CMK (cell line): ENCODE measurements at places on chromosomes 7 and 10.
A peak's percentile ranks its signal among the peaks of the same experiment; 100 is the strongest.

DNA sequence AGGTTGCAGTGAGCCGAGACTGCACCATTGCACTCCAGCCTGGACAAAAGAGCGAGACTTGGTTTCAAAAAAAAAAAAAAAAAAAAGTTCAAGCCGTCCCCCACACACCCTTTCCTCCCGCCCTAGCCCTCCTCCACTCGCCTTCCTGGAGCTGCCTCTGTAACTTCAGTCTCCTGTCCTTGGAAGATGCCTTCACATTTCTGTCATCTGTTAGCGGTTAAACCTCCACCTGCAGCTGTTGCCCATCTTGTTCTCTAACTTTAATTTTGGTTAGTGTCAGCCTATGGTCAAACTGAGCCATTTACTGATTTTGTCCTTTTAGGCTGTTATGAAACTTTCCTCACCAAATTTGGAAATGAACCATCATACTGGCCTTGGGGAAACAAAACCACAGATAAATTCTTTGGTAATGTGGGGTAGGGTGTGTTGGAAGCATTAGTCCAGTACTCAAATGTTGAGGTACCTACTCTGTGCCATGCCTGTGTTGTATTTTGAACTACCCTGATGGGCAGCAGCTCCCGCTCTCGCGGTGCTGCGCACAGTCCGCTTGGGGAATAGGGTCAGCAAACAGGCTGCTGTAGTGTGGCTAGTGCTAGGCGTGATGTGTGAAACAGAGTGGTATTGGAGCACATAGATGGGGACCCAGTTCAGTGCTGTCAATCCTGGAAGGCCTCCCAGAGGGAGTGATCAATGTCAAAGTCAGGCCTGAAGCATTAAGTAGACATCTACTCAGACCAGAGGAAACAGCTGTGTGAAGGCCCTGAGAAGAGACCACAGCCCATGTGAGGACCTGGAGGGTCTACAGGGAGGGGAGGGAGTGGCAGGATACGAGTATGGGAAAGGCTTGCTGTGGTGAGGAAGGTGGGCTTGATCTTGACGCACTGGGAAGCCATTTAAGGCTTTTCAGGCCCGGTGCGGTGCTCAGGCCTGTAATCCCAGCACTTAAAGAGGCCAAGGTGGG lies 26.9 kb downstream of the SFXN4 start:
- no peak for DNase-seq

GRCh38 chr7:85851571-85852193 lies 664.8 kb upstream of the SEMA3D start:
- no peak for DNase-seq

DNA sequence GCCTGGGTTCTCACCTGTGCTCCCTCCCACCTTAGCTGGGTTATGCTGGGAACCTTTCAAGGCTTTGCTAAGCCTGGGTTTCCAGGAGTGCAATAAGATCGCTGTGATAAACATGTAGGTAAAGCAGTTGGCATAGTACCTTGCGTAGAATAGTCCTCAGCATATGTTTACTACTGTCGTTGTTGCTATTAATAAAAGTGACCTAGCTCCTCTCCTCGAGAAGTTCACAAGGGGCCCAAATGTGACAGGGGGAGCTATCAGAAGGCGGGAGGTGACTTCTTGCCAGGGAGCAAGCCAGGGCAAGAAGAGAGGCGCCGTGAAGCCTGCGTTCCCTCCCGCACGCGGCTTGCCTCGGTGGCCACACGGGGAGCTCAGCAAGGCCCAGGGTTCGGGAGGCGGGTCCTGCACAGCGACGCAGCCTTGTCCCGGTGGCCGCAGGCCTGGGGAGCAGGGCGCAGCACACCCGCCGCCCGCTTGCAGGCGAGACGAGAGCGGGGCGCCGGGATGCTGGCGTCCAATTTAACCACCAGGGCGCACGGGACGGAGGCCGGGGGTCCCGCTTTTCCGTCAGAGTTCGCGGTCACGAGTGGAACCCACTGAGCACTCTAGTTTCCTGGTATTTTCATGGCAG lies 106.2 kb downstream of the SNX10 start:
- peak; percentile 20 for DNase-seq

DNA sequence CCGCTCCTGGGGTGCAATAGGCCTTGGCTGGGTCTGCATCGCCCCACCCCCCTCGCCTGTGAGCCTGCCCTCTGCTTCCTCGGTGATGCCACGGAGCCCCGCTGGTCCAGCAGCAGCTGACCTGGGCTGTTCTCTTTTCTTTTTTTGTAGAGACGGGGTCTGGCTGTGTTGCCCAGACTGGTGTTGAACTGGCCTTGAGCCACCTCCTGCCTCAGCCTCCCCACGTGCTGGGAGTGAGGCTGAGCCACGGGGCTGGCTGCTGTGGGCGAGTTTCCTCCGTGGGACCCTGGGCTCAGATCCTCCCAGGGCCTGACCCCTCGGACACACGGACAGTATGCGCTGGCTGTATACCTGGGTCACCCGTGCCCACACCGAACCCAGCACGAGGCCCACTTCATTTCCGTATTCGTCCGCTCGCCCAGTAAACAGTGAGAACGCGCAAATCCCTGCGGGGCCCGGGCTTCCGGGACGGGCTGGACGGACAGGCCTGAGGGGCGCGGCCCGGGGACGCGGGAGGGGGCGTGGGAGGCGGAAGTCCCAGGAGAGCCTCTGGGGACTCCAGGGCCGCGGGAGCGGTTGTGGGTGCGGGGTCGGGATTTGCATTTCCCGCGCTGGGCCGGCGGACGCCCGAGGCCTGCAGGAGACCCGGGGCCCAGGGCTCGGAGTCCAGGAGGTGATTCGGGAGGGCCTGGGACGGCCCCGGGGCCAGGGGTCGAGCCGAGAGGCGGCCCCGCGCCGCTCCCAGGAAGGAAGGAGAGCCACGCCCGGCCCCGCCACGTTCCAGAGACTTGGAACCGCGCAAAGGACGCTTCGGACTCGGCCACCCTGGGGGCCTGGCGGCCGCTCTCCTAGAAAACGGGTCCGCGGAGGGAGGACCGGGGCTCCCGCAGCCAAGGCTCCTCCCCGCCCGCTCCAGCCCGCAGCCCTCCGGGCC lies 57.7 kb upstream of the DNAJB6 start:
- no peak for DNase-seq

- DNase-seq, result no peak
Observed at GRCh38 chr10:71032887-71033286, 144.5 kb upstream of the PCBD1 start.

DNA sequence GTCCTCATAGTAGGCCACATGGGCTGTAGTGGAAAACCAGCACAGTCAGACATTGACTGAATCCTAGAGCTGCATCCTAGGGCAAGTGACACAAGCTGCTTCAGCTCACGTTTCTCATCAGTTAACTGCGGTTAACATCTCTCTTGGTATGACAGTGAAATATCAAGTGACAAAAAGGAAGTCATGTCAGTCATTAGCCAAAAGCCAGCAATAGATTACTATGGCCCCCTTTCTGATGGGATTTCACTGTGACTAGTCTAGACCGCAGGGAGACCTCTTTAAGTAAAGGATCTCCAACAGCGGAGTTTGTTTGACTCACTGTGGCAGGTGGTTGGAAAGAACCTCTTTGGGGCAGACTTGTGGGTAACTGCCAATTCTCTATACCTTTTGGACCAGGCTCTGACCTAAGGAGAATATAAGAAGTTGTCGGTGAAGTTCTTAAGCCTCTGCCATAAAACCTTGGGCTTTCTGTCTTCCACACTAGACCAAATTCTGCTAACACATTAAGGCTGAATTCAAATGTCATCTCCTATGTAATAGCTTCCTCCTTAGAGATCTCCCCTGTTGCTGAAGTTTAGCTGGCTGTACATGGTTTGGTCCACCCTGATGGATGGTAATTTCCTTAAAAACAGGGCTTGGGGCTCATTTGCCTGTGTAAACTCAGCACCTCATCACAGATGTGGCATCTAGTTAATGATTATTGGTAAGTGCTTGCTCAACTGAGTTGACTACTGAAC lies 115.3 kb downstream of the SGMS1 start:
- no peak for DNase-seq

DNA sequence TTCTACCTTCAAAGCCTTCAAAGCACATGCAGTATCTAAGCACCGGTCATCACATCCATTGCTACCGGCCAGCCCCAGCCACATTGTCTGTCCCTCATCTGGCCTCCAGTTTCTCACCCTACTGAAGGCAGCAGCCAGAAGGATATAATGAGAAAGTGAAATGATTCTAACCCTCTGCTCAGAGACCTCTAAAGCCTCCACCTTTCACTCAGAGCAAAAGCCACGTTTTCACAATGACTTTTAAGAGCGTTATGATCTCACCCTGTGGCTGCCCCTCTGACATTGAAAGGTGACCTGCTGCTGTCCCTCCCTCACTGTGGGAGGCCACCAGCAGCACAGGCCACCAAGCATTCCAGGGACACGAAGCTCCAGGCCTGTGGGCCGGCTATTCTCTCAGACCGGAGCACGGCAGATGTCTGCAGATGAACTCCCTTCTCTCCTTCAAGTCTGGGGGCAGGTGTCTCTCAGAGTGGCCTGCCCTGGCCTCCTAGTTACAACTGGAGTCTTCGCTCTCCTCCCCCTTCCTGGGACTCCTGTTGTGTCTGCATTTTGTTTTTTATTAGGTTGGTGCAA lies 94.9 kb upstream of the EEPD1 start:
- no peak for DNase-seq

GRCh38 chr7:101937717-101938514 lies 120.5 kb downstream of the CUX1 start:
- DNase-seq, result no peak

DNA sequence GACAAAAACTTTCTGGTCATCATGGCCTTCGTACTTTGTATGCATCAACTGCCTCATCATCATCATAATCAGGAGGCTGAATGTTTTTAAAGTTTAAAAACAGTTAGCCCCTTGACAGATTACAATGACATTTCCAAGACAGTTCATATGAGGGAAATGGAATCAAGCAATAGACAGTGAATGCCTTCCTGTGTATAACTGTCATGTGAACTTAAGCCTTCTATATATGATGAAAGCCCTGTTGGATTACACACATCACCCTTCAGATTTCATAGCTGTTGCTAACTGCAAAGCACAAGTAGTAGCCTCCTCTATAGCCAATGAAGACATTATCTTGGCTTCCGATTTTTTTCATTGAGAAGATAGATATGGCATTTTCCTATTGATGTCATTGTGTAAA lies 154.0 kb downstream of the PLXDC2 start:
- no peak for DNase-seq

- no peak for DNase-seq
Observed at GRCh38 chr7:44292876-44293560, 32.4 kb downstream of the CAMK2B start.

- DNase-seq, result no peak
Observed at GRCh38 chr7:40622941-40623501, 488.2 kb downstream of the SUGCT start.

DNA sequence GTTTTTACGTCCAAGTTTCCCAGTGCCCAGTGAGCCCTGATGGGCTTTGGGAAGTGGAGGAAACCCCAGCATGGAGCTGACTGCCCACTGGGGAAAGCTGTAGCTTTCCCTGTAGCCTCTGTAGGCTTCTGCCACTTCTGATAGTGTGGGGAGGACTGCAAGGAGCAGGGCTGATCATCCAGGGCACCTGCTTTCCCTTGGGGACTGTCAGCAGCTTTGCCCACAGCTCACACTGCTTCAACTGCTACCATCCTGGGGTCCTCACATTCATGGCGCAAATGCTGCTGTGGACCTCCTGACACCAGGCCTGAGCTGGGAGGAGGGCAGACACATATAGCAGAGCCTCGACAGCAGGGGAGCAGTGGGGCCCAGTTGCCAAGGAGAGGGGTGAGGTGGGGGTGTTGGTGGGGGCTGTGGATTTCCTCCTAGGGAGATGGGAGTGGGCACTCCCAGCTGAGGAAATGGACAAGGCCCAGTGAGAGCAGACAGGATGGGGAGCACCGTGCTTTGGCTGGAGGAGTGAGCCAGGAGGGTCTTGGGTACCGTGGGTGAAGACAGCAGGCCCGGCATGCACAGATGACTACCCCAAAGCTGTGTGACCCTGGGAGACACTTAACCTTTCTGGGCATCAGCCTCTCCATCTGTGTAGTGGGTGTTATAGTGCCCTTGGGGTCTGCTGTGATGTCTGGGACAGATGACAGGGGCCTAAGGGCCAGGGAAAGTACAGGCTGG lies 16.2 kb downstream of the RAMP3 start:
- DNase-seq, result no peak

- no peak for DNase-seq
Observed at GRCh38 chr7:127755521-127755920, 103.5 kb downstream of the SND1 start.

GRCh38 chr7:158837790-158838637 lies 8.7 kb upstream of the ESYT2 start:
- DNase-seq, result no peak

GRCh38 chr10:68135362-68135761 lies 26.1 kb downstream of the MYPN start:
- DNase-seq, result no peak

GRCh38 chr10:24690961-24691512 lies 32.6 kb downstream of the ARHGAP21 start:
- DNase-seq, result no peak

DNA sequence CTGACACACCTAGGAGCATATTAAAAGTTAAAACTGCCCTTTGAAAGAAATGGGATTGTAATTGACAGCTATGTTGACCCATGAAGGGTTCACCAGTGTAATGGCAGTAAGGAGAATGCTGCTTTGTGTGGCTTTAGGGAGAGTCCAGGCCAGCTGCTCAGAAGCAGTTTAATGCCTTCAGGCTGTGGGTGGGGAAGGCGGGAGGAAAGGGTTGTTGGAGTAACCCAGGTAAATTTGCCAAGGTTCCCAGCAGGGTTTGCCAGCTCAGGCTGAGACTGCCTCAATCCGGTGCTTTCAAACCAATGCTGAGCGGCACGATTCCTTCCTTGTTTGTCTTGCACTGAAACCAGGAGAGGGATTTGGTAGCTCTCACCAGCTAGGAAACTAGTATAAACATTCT lies 637.2 kb downstream of the INHBA start:
- DNase-seq, result no peak

DNA sequence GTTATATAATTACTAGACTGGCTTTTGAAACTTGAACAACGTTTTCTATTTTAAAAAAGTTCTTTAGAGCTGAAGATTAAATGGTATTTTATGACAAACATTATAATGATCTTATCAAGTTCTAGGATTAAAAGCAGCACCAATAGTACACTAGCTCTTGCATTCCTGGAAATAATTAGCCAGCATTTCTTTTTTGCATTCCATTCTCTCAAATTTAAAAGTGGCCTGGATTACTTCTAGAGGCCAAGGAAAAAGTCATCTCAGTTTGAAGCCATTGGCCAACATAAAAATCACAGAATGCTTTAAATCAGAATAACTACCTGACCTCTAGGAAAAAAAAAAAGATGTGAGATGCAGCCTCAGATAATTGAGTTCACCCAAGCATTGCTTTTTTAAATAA lies 1326.4 kb upstream of the SORCS1 start:
- no peak for DNase-seq

GRCh38 chr7:155533827-155534690 lies 12.3 kb downstream of the CNPY1 start:
- DNase-seq, result peak; percentile 1

GRCh38 chr10:114504769-114505579 lies 100.7 kb upstream of the AFAP1L2 start:
- no peak for DNase-seq
